ENCODE measurements at places on chromosomes 7 and 10.

DNA sequence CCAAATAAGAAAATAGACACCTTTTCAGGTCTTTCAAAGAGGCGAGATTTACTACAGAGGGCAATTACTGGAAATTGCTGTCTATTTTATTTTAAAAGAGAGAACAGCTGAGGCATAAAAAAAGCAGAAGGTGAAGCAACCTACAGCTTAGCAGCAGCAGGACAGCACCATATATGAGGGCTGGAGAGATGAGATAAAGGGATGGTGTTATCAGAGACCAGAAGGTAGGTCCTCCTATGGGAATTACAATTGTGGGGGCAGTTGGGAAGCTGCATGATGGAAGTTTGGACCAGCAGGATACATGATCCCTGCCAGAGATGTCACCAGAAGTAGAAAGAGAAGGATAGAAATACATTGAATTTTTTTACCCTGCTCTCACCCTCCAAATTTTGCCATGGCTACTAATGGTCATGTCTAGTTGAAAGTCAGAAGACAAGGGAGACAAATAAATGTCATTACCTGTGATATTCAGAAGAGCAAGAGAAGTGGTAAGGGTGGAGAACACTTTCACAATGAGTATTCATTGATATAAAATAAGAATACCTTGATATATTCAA is 77.2 kb upstream of the CALCR start:
- DNase-seq, result no peak

DNA sequence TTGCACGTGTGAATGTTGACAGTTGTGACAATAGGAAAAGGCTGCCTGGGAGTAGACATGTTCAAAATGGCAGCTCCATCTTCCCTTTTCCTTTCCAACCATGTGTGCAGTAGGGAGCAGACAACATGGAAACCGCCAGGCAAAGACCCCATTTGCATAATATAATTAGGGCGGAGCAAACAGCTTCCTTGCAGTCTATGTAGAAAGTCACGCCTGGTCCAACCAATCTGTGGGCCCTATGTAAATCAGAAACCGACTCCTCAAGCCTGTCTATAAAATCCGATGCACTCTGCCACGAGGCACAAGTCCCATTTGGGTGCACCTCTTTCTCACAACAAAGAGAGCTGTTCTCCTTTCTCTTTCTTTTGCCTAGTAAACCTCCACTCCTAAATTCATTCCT is 19.6 kb downstream of the NEBL start:
- no peak for DNase-seq

- DNase-seq, result no peak
Observed at GRCh38 chr7:36736899-36737211, 12.6 kb upstream of the AOAH start.

DNA sequence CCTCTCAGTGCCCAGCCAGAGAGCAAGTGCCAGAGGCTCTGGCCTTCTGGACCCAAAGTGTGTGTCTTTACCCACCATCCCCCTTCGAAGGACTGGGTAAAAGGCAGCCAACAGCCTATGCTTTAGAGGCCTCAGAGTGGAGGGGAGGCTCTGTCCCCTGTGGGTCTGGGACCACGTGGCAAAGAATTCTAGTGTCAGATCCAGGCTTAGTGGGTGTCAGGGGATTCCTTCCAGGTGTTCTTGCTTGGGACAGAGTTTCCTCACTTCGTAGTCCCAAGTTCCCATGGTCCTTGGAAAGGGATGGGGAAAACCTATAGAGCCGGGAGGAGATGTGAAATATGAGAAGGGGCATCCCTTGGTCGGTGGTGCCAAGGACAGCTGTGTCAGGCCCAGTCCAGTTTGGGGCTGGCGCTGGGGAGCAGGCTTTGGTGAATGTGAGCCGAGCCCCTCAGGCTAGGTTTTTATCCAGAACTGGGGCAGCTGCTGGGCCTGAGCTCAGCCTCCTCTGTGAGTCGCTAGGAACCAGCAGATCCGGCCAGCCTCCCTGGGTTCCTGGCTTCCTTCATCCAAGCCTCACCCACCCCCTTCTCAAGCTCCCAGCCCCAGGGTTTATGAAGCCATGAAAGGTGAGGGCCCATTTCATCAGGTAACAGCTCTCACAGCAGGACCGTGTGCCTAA is 71.2 kb downstream of the C10orf105 start:
- no peak for DNase-seq

GRCh38 chr7:143415742-143416397 is 7.2 kb upstream of the EPHA1 start:
- DNase-seq, result no peak

DNA sequence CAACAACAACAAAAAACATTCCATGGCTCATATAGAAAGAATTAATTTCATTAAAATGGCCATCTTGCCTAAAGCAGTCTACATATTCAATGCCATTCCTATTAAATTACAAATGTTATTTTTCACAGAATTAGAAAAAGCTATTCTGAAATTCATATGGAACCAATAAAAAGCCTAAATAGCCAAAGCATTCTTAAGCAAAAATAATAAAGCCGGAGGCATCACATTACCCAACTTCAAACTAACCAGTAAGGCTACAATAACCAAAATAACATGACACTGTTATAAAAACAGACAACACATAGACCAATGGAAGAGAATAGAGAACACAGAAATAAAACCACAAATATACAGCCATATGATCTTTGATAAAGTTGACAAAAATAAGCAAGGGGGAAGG is 330.4 kb downstream of the KIF20B start:
- DNase-seq, result no peak

DNA sequence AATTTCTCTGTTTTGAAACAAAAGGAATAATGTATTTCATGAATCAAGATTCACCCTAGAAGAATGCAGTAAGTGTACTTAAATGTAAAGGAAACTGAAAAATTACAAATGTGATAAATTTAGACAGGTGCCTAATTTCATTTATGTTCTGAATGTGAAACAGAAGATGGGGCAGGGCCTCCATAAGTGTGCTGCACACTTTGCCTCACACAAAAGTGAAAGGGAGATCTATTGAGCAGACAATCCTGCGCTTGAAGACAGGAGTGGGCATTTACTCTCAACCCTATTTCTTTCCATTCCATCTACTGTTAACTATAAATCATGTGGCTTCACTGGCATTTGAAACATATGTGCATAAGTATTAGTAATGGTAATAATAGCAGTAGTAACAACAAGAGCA is 36.2 kb downstream of the GNG11 start:
- DNase-seq, result no peak

GRCh38 chr7:25389489-25390106 is 161.3 kb upstream of the NPVF start:
- no peak for DNase-seq

DNA sequence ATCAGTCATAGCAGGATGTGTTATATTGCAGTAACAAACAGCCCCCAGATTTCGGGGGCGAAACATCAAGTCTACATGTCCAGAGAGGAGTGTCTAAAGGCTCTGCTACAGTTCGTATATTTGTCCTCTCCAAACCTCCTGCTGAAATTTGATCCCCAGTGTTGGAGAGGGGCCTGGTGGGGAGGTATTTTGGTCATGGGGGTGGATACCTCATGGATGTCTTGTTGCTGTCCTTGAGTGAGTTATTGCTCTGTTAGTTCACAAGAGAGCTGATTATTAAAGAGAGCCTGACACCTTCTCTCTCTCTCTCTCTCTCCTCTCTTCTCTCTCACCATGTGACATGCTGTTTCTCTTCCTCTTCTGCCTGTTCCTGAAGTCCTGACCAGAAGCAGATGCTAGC is 343.7 kb downstream of the TCERG1L start:
- DNase-seq, result no peak

GRCh38 chr10:52649511-52649910 is 123.1 kb downstream of the MBL2 start:
- no peak for DNase-seq

- no peak for DNase-seq
Observed at GRCh38 chr10:112979927-112980326, 29.9 kb downstream of the TCF7L2 start.

- no peak for DNase-seq
Observed at GRCh38 chr10:8485032-8485431, 430.5 kb downstream of the GATA3 start.

- DNase-seq, result no peak
Observed at GRCh38 chr10:8344756-8345155, 290.3 kb downstream of the GATA3 start.

GRCh38 chr10:23994459-23995046 is 214.4 kb upstream of the KIAA1217 start:
- no peak for DNase-seq

GRCh38 chr7:98329100-98329790 is 47.8 kb downstream of the BRI3 start:
- DNase-seq, result no peak
